NCI-H187 (cell line): ENCODE measurements at places on chromosomes 12 and 14.

- DNase-seq = no peak
These were observed 349.9 kb downstream of the C12orf50 start for GRCh38 chr12:87679251-87679650.

- DNase-seq = no peak
These were observed 55.3 kb downstream of the RBM19 start for GRCh38 chr12:113910751-113911272.

DNA sequence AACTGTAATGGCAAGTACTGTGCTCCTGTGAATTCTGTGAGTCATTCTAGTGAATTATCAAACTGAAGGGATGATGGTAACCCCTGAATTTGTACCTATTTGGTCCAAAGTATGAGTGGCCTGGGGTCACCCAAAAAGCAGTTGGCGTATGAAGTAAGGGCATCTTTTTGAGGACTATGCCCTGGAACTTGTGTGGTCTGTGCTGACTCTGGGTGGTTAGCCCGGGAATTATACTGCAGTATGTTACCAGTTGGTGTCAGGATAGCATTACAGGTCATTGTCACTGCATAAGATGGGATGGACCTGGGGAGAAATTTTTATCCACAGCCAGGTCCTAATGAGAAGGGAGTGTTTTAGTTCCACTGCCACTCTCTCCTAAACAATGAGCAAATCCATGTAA is 174.7 kb downstream of the SSPN start:
- no peak for DNase-seq

- DNase-seq = no peak
These were observed 11.4 kb upstream of the SMARCD1 start for GRCh38 chr12:50073712-50074111.

DNA sequence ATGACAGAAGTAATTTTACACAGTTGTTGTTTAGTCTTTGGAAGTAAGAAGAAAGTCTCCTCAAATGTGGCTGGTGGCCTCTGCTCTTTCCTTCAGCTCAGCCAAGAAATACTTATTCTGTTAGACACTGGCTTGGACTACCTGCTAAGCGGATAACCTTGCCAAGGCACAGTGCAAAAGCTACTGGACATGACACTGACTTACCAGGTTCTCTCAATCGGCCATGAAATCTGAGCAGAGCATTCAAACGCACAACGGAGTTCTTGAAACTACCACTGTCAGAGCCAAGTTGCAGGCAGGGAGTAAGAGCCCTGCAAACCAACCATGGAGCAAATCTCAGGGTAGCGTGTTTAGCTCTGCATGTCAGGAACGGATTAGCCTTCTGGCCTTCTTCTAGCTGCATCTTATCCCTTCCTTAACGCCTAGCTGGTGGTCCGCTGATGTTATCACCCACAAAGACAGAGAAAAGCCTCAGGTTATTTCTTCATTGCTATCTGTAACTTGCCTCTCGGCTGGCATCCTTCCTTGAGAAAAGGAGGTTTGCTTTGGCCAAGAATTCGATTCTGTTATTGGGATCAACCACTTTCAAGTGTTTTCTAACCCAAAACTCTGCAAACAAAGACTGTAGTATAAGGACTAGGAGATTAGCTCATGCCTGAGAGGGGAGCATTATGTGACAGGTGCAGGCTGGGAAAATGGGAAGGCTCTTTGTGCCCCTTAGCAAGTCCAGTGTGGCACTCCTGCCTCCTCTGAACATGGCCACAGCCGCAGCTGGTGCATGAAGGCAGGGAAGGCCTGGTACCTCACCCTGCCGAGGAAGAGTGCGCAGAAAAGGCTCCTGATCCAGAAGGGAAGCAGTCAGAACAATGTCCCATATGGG is 223.4 kb downstream of the GLT1D1 start:
- DNase-seq = peak; percentile 47

GRCh38 chr14:99626041-99626648 is 18.8 kb upstream of the HHIPL1 start:
- no peak for DNase-seq

DNA sequence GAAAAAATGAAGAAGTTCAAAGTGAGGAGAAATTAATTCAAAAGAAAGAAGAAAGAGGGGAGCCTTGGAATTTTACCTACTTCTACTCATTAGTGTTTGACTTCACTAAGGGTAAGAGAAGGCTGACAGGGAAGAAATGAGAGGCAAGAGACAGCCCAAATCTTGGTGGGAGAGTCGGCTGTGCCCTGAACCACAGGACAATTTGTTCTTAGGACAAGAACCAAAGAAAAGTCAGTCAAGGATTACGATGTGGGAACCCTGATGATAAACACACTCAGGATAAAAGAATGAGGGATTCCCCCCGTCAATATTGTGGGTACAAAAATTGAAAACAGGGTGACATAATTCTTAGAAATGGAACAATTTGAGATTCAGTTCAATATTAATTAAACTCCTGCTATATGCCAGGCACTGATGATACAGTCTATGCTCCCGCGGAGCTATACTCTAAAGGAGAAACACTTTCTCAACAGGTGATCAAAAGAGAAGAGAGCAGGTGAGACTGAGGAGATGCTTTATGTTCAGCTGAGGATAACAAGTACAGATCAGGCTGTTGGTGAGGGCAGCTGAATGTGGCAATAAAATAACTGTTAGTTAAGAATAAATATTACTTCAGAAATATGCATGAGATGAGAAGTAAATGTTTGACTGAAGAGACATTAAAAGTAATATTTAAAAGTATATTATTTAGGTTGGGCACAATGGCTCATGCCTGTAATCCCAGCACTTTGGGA is 175.4 kb downstream of the SLC25A21 start:
- no peak for DNase-seq

DNA sequence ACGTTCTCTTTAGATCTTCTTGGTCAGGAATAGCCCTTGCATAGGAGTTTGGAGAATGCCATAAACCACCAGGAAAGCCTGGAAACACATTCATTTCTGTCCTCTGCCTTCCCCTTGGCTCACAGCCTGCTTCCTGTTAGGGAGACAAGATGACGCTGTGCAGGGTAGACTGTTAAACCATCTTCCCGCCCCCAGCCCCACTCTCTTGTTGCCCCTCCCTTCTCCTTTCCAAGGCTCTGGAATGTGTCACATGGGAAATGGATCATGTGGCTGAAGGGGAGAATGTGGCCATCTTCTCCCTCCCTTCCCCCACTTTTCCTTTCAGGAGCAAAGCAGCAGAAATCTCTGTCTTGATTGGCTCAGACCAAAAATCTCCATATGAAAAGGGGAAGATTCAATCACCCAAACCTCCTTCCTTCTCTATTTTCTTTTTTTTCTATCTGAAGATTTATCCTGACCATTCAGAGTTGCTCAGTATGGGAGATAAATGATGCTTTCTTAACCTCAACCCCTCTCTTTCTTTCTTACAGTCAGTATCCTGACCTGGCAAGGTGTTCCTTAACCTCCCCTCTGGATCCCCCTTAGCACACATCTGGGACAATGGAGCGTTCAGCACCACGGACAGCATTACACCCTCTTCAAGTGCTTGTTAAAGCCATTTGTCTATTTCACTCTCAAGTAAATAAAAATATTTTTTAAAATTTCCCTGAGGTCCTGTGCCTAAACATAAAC is 11.4 kb downstream of the GPR19 start:
- peak; percentile 89 for DNase-seq

DNA sequence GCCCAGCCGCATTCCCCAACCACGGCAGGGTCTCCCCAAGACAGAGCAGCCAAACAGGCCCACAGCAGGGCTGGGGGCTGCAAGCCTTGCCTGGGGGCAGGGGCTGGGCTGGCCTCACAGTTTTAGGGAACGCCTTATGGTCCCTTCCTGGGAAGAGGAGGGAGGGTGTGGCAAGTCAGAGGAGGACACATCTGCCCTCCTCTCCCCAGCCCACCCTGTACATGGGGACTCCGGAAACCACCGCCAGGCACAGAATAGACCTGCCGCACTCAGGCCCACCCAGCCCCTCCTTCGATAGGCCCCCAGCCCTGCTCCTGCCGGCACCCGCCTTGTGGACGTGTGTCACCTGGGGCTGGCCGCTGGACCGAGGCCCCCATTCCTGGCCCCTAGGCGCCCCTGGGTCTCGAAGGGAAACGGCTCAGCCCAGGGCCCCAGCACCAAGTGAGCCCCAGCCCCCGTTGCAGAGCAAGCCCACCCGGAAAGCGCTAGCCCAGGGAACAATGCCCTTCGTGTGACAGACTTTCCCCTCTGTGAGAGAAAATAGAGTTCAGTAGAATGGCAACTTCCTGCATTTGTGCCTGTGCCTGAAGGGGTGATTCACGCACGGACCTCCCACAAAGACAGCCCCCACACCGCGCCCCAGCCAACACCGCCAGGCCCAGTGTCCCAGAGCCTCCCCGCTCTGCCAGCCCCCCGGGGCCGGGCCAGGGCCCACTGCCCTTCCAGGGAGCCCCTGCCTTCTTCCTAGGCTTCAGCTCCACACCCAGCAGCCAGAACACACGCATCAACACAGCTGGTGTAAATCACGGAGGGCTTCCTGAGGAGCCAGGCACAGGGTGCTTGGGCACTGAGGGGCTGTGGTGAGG is 12.0 kb upstream of the NUDT14 start:
- no peak for DNase-seq

DNA sequence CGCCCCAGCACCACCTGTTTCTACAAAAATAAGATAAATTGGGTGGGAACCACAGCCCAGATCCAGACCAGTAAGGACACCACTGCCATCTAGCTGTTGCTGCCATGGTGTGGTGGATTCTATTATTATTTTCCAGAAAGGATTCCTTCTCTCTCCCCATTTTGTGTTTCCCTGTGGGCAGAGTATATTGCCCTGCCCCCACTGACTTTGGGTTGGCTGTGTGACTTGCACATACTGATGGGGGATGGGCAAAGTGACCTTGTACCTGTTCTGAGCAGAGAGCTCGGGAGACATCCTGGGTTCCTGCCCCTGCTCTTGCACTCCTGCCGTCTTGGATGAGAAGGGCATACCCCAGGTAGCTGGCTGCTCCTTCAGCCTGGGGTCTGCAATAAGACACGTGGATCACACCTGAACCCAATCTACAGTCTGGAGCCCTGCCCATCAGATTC is 24.3 kb downstream of the MOAP1 start:
- DNase-seq = no peak

GRCh38 chr12:65918021-65918420 is 93.7 kb downstream of the HMGA2 start:
- DNase-seq = no peak

DNA sequence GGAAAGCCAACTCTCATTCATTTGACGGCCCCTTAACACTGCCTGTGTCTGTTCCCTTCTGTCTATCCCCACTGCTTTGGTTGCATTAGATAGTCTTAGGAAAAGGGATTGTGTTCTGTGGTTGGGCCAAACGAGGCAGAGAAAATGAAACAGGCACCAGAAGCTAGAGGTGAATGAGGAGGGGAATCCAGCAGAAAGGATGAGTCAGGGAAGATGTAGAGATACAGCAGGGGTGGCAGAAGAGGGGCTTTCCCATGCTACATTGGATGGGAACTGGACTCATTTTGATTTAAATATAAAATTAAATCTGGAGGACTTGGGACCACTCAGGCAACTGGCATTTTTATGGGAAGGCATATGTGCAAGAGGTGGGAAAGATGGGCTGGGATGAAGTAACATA is 43.3 kb downstream of the OTOGL start:
- DNase-seq = no peak

DNA sequence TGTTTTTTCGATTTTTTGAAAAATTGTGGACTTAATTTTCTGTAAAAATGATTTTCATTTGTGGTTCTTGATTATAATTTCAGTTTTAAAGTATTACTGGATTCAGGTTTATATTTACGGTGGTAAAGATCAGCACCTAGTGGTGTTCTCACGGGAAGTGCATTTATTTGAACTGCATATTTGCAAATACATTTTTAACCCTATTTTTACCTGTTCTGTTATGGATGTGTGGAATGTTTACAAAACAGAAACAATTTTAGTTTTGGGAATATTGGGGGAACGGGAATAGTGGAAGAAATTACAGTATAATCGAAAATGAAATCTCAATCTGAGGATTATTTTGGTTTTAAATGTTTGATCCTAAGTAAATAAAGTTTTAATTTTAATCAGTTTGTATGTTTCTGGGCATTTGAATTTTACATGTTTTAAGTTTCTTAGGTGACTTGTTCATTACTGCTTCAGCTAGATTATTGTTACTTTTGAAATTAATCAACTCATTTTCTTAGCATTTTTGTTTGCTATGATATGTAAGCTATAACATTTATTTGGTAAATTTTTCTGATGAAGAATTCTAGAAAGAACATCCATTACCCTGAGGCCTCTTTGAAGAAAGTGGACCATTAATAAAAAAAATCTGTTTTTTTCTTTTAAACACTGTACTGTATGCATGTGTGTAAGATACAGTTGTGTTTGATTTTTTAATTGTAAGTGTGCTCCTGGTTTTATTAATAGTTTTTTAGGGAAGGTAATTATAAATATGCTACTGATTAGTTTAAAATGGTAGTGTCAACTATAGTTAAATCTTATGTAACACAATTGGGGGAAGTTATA is 942 bp downstream of the ATF7IP start:
- DNase-seq = no peak

DNA sequence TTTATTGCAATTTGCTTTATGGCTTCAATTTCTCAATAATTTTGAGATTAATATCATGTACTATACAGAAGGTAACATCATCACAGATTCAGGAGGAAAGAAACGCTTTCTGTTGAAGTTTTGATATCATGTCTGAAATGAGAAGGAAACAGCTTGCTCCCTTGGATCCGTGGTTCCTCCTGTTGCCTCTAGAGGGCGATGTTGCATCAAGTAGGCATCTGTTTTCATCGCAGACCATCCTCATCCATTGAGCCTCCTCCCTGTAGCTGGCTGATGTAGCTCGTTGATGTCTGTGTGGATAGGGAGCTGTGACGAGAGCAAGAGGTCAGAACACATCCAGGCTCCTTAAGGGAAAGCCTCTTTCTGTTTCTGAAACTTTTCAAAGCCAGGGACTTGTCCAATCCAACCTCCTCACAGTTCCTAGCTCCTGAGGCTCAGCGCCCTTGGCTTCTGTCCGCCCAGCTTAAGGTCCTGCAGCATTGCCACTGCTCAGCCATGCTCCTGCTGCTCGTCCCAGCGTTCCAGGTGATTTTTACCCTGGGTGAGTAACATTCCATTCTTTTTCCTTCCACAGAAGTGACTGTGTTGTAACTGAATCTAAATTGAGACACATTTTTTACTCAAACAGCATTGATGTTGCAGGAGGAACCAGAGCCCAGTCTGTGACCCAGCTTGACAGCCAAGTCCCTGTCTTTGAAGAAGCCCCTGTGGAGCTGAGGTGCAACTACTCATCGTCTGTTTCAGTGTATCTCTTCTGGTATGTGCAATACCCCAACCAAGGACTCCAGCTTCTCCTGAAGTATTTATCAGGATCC is 304.8 kb upstream of the OR4E1 start:
- no peak for DNase-seq

DNA sequence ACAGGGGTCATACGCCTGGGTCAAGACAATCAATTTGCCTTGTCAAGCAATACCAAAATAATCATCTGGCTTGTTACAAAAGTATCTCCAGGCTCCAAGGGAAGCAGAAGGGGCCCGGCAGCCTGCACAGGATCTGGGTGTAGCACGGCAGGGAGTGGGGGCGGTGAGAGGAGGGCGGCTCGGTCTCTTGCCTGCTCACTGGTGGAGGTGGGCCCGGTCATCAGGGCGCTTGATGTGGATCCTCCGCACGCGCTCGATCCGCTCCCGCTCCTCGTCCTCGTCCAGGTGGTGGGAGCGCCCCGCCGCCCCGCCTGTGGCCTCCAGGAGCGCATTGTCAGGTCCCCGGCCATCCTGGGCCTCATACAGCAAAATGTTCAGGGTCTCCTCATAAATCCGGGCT is 25.7 kb downstream of the KCTD10 start:
- DNase-seq = no peak
